ENCODE measurements at places on chromosomes 12 and 14. TPM values are rescaled to one million over a fixed set of nuclear protein-coding genes. Genes with fewer than 3 reads are reported as not detected.

The FERMT2 gene
- 220 TPM for total RNA-seq

The PLEKHD1 gene
- under 0.01 TPM for total RNA-seq

DNA sequence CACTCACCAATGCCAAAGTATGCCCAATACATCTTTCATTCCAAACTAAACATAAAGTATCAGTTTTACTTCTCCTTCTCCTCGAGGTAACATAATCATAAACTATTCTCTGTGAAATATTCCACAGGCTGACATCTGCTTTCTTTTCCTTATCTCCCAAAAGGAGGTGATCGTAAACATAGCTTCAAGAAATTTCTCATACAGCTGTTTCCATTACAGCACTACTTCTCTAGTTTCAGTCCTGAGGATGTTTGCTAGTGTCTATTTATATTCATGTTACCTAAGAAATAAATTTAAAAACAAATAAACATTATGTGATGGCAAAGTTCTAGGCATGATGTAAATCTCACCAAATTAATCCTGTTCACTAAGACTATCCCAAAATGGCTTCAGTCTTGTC is 90.1 kb upstream of the CPSF6 start:
- H3K27me3 ChIP-seq = peaks cover 15% of the 10 kb centered on the region
- no peaks in the 10 kb centered on the region for H3K4me1 ChIP-seq
- peak; percentile 60 for DNase-seq
- no peak overlapping the region for H3K27ac ChIP-seq
- no peak overlapping the region for H3K4me3 ChIP-seq
- no peaks in the 10 kb centered on the region for H3K36me3 ChIP-seq

GRCh38 chr12:79322905-79323304 is 367.9 kb downstream of the PAWR start:
- no peaks in the 10 kb centered on the region for H3K4me1 ChIP-seq
- H3K27ac ChIP-seq = no peak overlapping the region
- DNase-seq = no peak
- no peak overlapping the region for H3K4me3 ChIP-seq

All from osteoblast (primary cell).